ENCODE measurements at places on chromosomes 5 and 9.

GRCh38 chr9:127938298-127938690 is 640 bp upstream of the DPM2 start:
- no peak for DNase-seq

DNA sequence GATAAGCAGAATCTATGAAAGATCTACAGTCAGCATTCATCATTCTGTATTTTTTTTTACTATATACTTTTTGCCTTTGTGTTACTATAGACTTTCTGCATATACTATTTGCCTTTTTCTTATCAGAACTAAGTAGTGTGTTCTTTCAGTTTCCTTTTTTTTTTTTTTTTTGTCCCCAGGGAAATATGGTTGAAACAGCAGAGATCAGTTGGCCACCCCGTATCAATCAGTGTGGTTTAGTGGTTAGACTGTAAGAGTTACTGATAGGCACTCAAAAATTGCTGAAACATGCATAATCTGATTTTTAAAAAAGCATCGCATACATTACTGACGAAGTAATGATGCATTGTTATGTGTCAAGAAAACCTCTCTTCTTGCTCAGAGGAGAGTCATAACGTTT is 990.8 kb upstream of the EDIL3 start:
- DNase-seq: no peak

DNA sequence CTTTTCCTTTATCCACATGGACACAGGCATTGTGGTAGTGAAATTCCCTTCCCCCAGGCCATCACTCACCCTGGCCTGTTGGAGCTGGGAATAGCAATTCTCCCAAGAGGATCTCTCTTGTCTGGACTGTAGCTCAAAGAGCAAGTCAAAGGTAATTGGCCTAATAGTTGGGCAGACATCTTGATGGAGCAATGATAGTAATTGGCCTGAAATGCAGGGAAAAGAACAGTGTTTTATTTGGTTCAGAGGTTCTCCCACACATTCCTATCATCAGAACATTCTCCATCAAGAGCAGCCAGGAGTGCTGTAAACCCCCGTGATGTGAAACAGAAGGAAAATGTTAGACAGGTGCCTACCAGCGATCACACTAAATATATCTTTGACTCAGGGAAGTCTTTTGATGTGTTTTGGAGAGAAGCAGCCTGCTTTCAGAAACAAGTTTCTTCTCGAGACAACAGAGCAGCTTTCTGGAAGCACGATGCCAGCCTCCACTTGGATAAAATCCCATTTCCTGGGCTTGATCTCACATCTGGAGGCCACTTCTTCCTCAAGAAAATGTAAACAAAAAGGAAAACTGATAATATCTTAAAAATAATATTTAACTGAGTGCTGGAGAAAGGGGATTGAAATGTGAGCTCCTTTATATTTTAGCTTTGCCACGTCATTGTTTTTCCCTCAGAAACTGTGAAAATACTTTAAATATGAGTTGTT is 198.1 kb upstream of the WWC1 start:
- DNase-seq: no peak

DNA sequence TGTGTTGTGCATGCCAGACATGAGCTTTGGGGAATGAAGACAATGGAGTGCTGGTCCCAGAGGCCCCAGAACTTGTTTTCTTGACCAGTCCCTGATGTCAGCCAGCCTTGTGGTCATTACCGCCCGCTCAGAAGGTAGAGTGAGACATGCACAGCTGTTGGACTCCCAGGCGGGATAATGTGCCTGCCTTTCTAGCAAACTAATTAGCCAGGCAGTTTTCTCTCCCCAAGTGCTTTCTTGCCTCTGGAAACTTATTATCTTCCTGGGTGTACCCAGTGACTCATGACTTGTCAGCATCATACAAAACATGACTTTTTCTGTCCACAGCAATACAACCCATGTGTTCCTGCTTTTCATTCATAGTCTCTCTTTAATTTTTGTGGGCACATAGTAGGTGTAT is 131.1 kb downstream of the RMI1 start:
- no peak for DNase-seq

DNA sequence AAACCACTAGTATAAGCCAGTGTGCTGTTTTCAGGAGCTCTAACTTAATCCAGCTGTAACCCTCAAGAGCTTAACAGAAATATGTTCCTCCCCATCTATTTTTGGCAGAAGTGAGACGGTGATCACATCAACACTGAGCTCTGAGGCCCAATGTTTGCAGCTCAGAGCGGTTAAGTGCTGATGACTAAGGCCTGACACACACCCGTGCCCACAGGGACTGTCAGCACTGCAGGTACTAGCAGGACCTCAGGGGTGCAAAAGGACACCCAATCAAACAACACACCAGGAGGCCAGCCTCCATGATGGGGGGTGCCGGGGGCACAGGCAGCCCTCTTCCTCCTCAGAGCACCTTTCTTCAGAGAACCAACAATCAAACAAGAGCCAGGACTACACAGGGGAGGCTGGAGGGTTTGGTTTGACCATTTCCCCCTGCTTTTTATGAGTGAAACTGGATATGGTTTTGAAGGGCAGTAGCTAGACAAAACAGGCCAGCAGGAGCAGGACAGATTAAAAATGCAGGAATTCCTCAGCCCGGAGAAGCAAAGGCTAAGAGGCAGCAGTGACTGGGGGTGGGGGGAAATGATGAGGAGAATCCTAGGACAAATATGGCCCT is 61.3 kb downstream of the RAPGEF1 start:
- no peak for DNase-seq

- no peak for DNase-seq
These were observed 34.5 kb downstream of the SLC1A3 start for GRCh38 chr5:36640949-36641348.

DNA sequence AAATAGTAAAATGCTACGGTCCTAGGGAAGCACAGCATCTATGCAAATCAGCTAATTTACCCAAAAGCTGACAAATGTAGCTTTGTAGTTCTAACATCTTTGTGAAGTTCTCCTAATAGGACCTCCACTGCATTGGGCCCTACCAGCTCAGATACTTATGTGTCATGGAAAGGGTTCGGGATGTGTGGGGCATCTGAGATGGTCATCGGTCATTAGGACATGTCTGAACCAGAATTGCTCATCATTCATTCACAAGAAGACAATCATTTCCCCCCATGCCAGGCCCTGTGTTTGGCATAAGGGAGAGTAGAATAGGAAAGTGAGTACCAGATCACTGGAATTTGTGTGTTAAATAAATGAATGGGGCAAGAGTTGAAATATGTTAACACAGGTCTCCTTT is 35.7 kb downstream of the PWWP2A start:
- DNase-seq: no peak

DNA sequence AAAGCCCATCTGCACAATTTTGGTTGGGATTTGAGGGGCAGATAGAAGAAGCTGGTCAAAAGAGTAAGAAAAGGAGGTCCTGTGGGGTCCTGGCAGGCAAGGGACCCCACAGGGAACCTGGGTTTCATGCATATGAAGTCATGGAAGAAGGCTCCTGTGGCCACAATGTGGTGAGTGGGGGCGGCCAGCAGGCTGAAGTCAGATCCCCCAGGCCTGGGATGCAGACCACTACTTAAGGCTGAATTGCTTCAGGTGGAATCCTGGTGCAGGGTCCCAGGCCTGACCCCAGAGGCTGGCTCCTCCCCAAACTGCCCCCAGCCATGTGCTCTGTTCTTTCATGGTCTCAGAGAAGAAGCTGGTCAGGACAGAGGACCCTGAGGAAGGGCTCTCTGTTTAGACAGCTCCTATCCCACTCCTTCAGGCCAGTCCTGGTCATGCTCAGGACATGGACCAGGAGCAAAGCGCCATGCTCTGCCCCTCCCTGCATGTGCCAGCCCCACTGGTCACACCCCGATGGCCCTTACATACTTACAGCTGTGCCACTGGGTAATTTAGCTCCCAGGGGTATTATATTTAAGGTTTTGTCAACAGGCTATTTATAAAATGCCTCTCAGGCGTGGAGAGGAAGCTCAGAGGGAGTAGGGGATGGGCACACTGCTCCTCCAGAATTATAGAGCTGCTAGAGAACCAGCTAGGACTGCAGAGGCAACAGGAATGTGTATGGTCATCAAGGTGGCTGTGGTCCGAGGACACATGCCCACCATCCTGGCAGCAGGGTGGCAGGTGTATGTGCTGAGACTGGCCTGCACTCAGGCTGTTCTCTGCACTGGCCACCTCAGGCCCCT is 33.4 kb downstream of the C5orf15 start:
- DNase-seq: no peak

DNA sequence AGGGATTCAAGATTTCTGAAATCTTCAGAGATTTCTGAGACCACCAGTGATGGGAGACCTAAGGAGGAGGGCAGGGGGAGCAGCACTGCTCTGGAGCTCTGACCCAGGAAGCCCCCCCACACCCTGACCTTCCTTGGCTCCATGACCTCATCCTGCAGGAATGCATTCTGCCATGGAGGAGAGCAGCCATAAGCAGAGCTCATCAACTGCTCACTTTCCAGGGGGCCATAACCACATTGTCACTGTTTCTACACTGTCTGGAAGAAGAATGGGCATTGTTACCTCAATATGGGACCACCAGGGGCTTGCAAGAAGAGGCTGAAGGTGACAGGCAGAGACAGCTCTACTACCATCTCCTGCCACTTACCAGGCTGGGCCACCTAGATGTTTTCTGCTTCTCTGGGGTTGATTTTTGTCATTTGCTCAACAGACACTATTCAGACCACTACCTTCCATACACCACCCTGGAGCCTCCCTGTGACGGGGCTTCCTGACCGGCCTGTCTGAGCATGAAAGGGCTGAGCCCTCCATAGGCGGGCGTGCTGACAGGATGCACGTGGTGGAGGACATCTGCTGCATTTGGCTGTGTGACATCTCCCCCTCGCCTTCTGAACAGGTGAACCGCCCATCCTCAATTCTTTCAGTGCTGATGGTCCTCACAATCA is 2.3 kb upstream of the TSC1 start:
- DNase-seq: no peak

DNA sequence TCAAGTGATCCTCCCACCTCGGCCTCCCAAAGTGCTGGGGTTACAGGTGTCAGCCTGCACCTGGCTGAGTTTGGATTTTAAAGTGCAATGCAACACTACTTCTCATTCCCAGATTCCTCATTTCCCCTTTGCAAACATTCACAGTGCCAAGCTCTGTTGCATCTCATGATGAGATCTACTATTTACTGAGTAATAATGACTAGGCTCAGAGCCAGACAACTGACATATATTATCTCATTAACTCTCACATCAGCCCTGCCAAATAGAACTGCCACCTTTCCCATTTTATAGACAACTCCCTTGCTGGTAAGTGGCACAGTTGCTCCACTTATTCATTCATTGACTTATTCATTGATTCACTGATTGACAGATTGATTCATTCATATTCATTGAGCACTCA is 7.0 kb downstream of the PDE6A start:
- DNase-seq: no peak

GRCh38 chr5:1764606-1764960 is 35.1 kb downstream of the MRPL36 start:
- no peak for DNase-seq

- DNase-seq: no peak
These were observed 2.6 kb upstream of the NFIL3 start for GRCh38 chr9:91426123-91426745.

DNA sequence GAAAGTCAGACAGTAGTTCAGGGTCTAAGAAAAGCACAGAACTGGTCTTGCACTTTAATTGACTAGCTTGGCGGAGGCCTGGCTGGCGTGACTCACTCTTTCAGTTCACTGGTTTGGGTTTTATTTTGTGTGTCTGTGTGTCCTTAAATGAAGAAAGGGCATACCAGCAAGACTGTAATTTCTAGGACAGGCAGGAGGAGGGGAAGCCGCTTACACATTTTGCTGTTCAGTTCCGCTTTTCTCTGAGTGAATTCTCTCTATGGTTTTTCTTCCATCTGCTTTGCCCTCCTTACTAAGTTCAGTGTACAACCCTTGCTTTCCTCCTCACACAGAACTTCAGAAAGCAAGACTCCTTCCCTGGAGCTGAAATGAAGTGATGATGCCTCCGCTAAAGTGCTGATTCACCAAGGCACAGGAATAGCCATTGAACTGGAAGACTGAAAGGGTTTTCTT is 150.8 kb downstream of the MEF2C start:
- no peak for DNase-seq

GRCh38 chr5:101904736-101905135 is 391.3 kb downstream of the SLCO4C1 start:
- no peak for DNase-seq

DNA sequence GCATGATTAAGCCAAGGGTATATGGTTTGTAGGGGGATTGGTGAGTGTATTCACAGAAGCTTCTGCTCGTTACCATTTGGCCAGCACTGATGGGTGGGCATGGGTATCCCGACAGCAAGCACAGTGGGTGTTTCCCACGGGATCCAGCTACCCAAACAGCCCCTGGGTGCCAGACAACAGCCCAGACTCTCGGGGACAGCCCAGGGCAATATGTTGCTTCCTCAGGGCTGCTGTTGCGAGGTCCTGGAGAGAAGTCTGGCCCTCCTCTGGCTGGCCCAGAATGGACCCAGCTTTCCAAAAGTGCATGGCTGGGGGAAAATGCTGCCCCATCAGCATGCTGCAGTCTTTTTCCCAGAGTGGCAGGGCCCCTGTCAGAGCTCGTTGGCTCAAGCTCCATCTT is 247.0 kb downstream of the IRX1 start:
- DNase-seq: no peak
